ENCODE measurements at places on chromosomes 2 and 18.

DNA sequence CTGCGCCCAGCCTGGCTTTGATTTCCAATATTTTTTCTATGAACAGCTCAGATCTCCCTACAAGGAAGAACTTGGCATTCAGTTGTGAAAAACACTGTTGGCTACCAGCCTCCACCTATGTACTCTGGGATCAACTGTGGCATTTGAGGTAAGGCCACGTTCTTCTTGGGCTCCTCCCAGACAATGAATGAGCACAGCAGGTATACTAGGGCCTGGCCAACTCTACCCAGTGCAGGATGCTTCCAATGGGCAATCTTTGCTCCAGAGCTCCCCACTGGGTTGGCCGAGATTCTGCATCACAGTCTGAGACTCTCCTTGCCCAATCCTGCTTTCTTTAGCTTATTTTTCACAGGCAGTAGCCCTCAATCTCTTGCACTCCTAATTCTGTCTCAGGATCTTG lies 75.9 kb downstream of the TMEM131 start:
- no peak for DNase-seq

- no peak for DNase-seq
Measured at GRCh38 chr2:38406597-38407110, 29.6 kb upstream of the ATL2 start.

DNA sequence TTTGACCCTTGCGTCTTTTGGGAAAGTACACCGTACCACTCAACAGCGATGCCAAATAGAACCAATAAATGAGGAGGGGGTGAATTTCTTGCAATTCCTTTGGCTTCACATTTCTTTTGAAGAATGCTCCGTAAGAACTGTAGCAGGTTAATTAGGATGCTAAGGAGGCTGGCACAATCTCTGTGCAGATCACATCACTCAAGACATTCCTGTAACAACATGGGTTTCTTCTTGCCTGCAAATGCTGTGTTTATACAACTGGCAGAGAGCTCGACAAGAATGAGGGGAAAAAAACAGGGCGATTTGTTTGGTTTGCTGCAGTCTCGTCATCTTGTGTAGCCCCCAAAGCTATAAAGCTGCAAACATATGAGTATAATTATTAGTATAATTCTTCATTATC lies 424.8 kb upstream of the DCC start:
- no peak for DNase-seq

- DNase-seq, result no peak
Measured at GRCh38 chr2:181685150-181685688, 4.9 kb upstream of the NEUROD1 start.
